Heart left ventricle (tissue), 16 donors: ENCODE measurements at places on chromosomes 16 and 17. TPM values are rescaled to one million over a fixed set of nuclear protein-coding genes. Genes with fewer than 3 reads are reported as not detected.

DNA sequence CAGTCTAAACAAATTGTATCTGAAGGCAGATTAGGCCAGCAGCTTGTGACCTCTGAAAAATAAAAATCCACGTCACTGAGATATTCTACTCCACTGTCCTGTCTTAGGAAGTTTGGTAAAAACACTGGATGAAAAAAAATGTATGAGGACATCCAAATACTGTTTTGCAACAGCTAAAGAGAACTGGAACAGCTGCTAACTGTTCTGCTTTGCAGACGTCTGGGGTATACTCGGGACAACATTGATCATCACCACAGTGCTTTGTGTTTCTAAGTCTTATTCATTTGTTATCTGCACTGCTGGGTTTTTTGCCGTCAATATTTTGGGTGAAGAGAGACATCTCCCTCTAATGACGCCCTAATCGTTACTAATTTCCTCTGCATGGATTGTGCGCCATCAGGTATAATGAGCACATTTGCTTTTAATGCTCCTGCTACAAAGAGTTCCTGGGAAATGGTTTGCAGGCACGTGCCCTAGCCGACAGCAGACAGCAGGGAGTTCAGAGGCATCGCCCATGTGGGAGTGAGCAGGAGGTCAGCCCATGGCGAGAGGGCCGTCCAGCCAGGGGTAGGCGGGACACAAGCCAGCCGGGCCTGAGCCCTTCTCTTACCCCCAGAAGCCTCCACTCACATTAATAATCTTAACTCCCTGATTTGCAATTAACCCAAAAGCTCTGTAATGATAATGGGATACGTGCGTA lies 87.0 kb downstream of the CBLN1 start:
- H3K4me3 ChIP-seq = no peak overlapping the region
- H3K4me1 ChIP-seq = peaks cover 4% of the 10 kb centered on the region
- no peak overlapping the region for H3K27ac ChIP-seq
- no peaks in the 10 kb centered on the region for H3K27me3 ChIP-seq

GRCh38 chr17:69142175-69142802 lies 594 bp upstream of the ABCA6 start:
- peaks cover 2% of the 10 kb centered on the region for H3K4me1 ChIP-seq
- H3K27me3 ChIP-seq = no peaks in the 10 kb centered on the region
- H3K27ac ChIP-seq = peak overlapping the region; percentile 82

GRCh38 chr17:66002063-66002585 lies 189.8 kb downstream of the CEP112 start:
- H3K4me3 ChIP-seq = no peak overlapping the region
- H3K27ac ChIP-seq = no peak overlapping the region
- no peaks in the 10 kb centered on the region for H3K36me3 ChIP-seq
- DNase-seq = no peak
- no peaks in the 10 kb centered on the region for H3K27me3 ChIP-seq

DNA sequence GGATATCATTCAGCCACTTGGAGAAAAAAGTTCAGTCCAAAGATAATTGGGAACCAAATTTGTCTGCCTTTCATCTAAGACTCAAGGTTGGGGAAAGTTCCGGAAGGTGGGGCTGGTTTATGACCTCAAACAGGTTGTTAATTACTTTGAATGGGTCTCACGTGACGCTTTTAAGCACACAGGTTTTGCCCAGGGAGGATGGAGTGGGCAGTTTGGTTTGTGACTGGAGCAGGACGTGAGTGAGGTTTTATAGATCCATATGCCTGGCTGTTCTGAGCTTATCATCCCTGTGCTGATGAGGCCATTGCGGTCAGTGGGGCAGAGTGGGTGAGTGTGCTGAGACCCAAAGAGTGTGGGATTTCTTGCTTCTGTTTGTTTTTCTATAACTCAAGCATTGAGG lies 38.7 kb upstream of the GPRC5B start:
- no peaks in the 10 kb centered on the region for H3K36me3 ChIP-seq
- no peaks in the 10 kb centered on the region for H3K4me1 ChIP-seq
- no peaks in the 10 kb centered on the region for H3K27me3 ChIP-seq
- H3K4me3 ChIP-seq = no peak overlapping the region

GRCh38 chr17:44610331-44610730 lies 45.9 kb upstream of the MEIOC start:
- no peak overlapping the region for H3K4me3 ChIP-seq
- no peak overlapping the region for H3K27ac ChIP-seq
- H3K36me3 ChIP-seq = no peaks in the 10 kb centered on the region
- no peaks in the 10 kb centered on the region for H3K27me3 ChIP-seq
- no peaks in the 10 kb centered on the region for H3K4me1 ChIP-seq

GRCh38 chr17:55090079-55090492 lies 121.5 kb downstream of the STXBP4 start:
- no peaks in the 10 kb centered on the region for H3K4me1 ChIP-seq
- no peak overlapping the region for H3K27ac ChIP-seq
- no peak overlapping the region for H3K4me3 ChIP-seq
- no peak for DNase-seq
- H3K27me3 ChIP-seq = no peaks in the 10 kb centered on the region
- no peaks in the 10 kb centered on the region for H3K36me3 ChIP-seq

DNA sequence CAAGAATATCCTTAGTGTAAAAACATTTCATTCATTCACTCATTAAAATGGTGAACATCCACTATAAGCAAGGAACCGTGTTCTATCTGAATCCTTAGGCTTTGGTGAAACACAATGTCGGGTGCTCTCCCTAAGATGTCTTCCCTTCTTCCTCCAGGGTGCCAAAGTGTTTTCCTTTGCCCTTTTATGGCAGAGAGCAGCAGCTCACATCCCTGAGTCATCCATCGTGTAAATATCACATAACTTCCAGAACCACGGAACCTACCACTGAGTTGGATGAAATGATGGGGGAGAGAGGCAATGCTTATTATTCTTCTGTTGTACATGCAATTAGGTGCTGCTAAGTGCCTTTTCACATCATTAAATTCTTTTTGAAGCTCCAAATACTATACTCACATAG lies 50.2 kb downstream of the DNAH3 start:
- no peaks in the 10 kb centered on the region for H3K4me1 ChIP-seq
- no peak overlapping the region for H3K4me3 ChIP-seq
- no peak for DNase-seq
- no peak overlapping the region for H3K27ac ChIP-seq

- peak; percentile 90 for DNase-seq
- H3K4me1 ChIP-seq = no peaks in the 10 kb centered on the region
- no peaks in the 10 kb centered on the region for H3K36me3 ChIP-seq
- H3K4me3 ChIP-seq = peak within 1 kb of the TSS; percentile 60
- H3K27me3 ChIP-seq = no peaks in the 10 kb centered on the region
These were observed at the start of gene TMEM107 for GRCh38 chr17:8176197-8176940. TMEM107 (minus strand) TSS chr17:8176380; CDS start chr17:8176286, 94 bp downstream.

DNA sequence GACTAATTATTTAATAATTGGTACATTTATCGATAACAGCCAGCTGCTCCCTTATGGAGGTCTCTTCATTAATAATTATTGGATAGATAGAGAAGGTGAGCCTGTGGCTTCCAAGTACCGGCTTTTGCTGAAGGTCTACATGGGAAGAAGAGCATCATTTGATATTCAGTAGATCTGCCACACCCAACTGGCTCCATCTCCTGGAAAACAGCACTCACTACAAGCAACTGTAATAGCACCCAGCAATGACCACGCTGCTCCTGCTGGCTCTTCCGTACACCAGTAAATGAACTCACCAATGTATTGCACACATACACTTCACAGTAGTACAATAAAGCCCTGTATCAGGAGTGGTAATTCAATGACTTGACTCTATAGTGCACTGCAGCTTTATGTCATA lies 19.5 kb downstream of the MARVELD3 start:
- no peak overlapping the region for H3K4me3 ChIP-seq
- no peaks in the 10 kb centered on the region for H3K4me1 ChIP-seq

- H3K27me3 ChIP-seq = no peaks in the 10 kb centered on the region
- H3K27ac ChIP-seq = no peak overlapping the region
- DNase-seq = no peak
- no peak overlapping the region for H3K4me3 ChIP-seq
These were observed 3.9 kb downstream of the MED9 start for GRCh38 chr17:17480593-17481148.

DNA sequence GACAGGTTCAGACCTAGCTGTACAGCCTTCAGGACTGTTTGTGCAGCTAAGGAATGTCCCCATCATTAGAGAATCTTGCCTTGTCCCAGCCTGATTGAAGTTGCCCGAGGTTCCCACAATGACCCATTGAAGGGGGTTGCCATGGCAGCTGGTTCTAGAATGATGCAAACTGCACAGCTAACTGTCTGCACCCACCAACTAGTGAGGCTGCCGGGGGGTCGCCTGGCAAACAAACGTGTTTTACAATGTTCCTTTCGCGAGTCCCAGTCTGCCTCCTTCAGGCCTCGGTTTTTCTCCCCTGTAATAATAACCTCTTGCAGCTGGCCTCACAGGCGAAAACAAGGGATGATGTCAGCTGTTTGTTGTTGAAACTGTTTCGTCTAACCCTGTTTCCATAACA lies 5.5 kb downstream of the C16orf96 start:
- no peaks in the 10 kb centered on the region for H3K36me3 ChIP-seq
- no peak for DNase-seq
- no peaks in the 10 kb centered on the region for H3K27me3 ChIP-seq

DNA sequence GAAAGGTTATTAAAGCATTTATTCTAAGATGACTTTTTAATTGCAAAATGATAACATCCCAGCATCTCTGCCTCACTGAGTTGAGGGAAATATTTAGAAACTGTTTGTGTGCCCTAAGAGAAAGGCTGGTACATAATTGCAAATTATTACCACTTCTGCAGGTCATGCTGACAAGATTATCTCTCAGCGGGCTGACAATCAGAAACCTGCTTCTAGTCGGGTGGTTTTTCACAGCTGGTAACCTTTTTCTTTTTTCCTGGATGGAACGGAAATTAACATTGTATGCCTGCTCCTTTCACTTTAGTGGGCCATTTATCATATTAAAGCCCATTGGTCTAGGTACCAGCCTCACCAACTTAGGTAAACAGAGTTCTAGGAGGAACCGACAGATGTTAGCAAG lies 17.0 kb upstream of the NUDT7 start:
- H3K4me3 ChIP-seq = no peak overlapping the region
- no peak overlapping the region for H3K27ac ChIP-seq
- H3K36me3 ChIP-seq = no peaks in the 10 kb centered on the region
- no peak for DNase-seq
- H3K4me1 ChIP-seq = no peaks in the 10 kb centered on the region
- no peaks in the 10 kb centered on the region for H3K27me3 ChIP-seq

GRCh38 chr17:13240851-13241250 lies 223.0 kb upstream of the ELAC2 start:
- H3K36me3 ChIP-seq = no peaks in the 10 kb centered on the region
- no peak for DNase-seq
- H3K4me1 ChIP-seq = no peaks in the 10 kb centered on the region
- no peak overlapping the region for H3K4me3 ChIP-seq

DNA sequence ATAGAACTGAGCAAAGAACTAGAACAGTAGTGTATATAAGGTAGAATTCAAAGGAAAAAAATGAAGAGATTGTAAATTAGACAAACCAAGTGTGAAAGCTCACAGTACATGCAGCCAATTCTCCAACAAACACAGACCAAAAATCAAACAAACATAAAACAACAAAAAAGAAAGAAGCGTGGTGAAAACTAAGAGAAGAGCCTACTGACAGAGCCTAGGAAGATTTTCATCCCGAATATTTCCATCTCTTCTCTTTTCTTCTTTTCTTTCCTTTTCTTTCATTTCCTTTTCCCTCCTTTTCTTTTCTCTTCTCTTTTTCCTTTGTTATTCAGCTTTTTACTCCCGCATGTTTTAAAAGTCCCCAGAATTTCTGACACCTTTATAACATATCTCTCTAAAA lies 1103.6 kb downstream of the CDH8 start:
- H3K36me3 ChIP-seq = no peaks in the 10 kb centered on the region
- no peaks in the 10 kb centered on the region for H3K27me3 ChIP-seq
- no peaks in the 10 kb centered on the region for H3K4me1 ChIP-seq

- no peak for DNase-seq
- H3K4me3 ChIP-seq = no peak overlapping the region
- H3K4me1 ChIP-seq = peaks cover 21% of the 10 kb centered on the region
- no peak overlapping the region for H3K27ac ChIP-seq
- no peaks in the 10 kb centered on the region for H3K27me3 ChIP-seq
- no peaks in the 10 kb centered on the region for H3K36me3 ChIP-seq
These were observed 39.0 kb downstream of the HLF start for GRCh38 chr17:55303701-55304145.

DNA sequence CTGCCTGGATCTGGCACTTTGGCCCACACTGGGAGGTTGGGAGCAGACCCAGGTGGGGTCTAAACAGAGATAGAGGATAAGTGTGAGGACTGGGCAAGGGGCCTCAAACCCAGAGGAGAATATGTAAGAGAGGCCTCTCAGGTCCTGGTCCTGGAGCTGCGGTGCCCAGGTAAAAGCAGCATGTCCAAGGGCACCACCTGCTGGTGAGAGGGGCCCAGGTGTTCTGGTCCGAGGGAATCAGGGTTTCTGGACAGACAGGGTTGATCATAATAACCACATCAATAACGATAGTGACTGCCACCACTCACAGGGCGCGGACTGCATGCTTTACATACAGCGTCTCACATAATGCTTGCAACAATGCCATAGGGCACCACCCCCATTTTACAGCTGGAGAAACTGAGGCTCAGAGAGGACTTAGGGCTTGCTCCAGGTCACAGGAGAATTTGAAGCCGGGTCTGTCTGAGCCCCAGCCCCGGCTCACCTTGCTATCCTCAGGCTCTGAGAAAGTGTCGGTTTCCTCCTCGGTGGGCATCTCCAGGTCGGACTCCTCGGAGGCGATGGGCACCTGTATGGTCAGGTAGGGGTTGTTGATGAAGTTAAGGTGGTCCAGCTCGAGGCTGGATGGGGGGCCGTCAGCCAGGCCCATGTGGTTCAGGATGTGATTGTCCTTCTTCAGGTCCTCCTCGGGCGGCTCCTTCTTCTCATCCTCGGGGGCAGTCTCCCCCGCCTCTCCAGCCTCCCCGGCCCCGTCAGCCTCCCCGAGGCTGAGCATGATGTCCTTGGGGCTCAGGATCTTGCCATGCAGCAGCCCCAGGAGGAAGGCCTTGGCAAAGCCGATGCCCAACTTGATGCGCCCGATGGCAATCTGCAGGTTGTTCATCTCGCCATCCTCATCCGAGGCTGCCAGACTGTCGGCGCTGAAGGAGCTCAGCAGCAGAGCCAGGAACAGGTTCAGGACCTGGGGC lies 19.1 kb upstream of the CD79B start:
- peaks cover 7% of the 10 kb centered on the region for H3K4me1 ChIP-seq
- no peak for DNase-seq
- H3K4me3 ChIP-seq = no peak overlapping the region
- H3K36me3 ChIP-seq = no peaks in the 10 kb centered on the region
- H3K27me3 ChIP-seq = no peaks in the 10 kb centered on the region

WNK4 gene
- not detected for total RNA-seq

CTRL gene
- 0.72 TPM for total RNA-seq

FBXW10 gene
- total RNA-seq = not detected

SYT17 gene
- 0.91 TPM for total RNA-seq

RSL1D1 gene
- 81.4 TPM for total RNA-seq

MT1A gene
- total RNA-seq = 1.5 TPM

GPRC5B gene
- total RNA-seq = 68.9 TPM
